ENCODE measurements at places on chromosomes 1 and 21. TPM values are rescaled to one million over a fixed set of nuclear protein-coding genes. Genes with fewer than 3 reads are reported as not detected.

INSRR gene
- under 0.01 TPM for total RNA-seq

WNT9A gene
- 0.77 TPM for total RNA-seq

TMPRSS2 gene
- total RNA-seq, result not detected

MAP3K7CL gene
- total RNA-seq, result 11.8 TPM

TNFRSF4 gene
- not detected for total RNA-seq

CD101 gene
- total RNA-seq, result under 0.01 TPM

RIPPLY3 gene
- total RNA-seq, result not detected

SPRR1B gene
- total RNA-seq, result not detected

AMY2A gene
- total RNA-seq, result not detected

HTR1D gene
- not detected for total RNA-seq

TLCD4 gene
- total RNA-seq, result 0.75 TPM

LRRIQ3 gene
- 0.12 TPM for total RNA-seq

PIGR gene
- not detected for total RNA-seq

SH2D1B gene
- total RNA-seq, result not detected

WLS gene
- 154 TPM for total RNA-seq

POU2F1 gene
- total RNA-seq, result 5.3 TPM

KLHDC9 gene
- 1.3 TPM for total RNA-seq

LRRC3 gene
- 0.37 TPM for total RNA-seq

NMNAT1 gene
- 13.6 TPM for total RNA-seq

ILDR2 gene
- not detected for total RNA-seq

BGLAP gene
- 0.11 TPM for total RNA-seq

FCRL1 gene
- total RNA-seq, result not detected

LEPR gene
- total RNA-seq, result 20.6 TPM

HSPB7 gene
- 2.3 TPM for total RNA-seq

CYP4A11 gene
- total RNA-seq, result not detected

CTSK gene
- 199 TPM for total RNA-seq

CD5L gene
- not detected for total RNA-seq

TSNAX gene
- 34.1 TPM for total RNA-seq

NFASC gene
- 53.6 TPM for total RNA-seq

EPHX1 gene
- 8.0 TPM for total RNA-seq

SYCP1 gene
- not detected for total RNA-seq

NFYC gene
- 21.5 TPM for total RNA-seq

ACOT11 gene
- total RNA-seq, result 5.7 TPM

DMBX1 gene
- not detected for total RNA-seq

CBR3 gene
- total RNA-seq, result 17.9 TPM

PKP1 gene
- total RNA-seq, result 0.55 TPM

ADAMTS1 gene
- total RNA-seq, result 170 TPM

MYBPHL gene
- not detected for total RNA-seq

GABRD gene
- not detected for total RNA-seq

TNFRSF9 gene
- total RNA-seq, result under 0.01 TPM

HYI gene
- total RNA-seq, result 46.8 TPM

COL9A2 gene
- 1.00 TPM for total RNA-seq

RIPK4 gene
- not detected for total RNA-seq

STUM gene
- total RNA-seq, result not detected

TCHHL1 gene
- total RNA-seq, result not detected

SYDE2 gene
- 8.4 TPM for total RNA-seq

CD160 gene
- not detected for total RNA-seq

PADI4 gene
- total RNA-seq, result not detected

AKR7A2 gene
- total RNA-seq, result 84.1 TPM

HSD11B1 gene
- total RNA-seq, result 10.6 TPM

TNFAIP8L2 gene
- not detected for total RNA-seq

CFAP74 gene
- total RNA-seq, result not detected

C21orf91 gene
- total RNA-seq, result 9.4 TPM

PLD5 gene
- under 0.01 TPM for total RNA-seq

PCSK9 gene
- total RNA-seq, result 1.1 TPM

SLC30A10 gene
- not detected for total RNA-seq

MYOCOS gene
- total RNA-seq, result not detected

HJV gene
- total RNA-seq, result not detected

Data from uterine smooth muscle cell (primary cell).